ENCODE measurements at places on chromosomes 5 and 9.

GRCh38 chr9:109052416-109052815 lies 39.1 kb upstream of the CTNNAL1 start:
- no peak for DNase-seq

- DNase-seq, result no peak
Observed at GRCh38 chr5:112533362-112533761, 114.3 kb upstream of the EPB41L4A start.

DNA sequence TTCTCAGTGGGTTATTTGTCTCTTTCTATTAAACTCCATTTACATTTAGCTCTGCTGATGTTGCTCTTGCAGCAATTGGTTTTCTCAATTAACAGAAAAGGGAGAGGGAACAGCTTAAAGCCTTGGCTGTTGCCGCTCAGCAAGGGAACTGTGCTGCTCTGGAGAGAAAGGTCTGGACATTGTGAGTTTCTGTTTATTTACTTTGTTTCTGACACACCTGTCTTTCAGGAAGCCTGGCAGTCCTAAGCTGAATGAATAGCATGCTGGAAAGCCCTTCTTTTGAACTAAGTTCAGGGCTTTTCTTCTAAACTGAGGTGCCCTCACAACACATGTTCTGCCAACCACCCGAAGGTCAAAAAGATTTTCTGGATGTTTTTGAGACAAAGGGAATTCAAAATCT lies 491.9 kb downstream of the PDE4D start:
- no peak for DNase-seq

DNA sequence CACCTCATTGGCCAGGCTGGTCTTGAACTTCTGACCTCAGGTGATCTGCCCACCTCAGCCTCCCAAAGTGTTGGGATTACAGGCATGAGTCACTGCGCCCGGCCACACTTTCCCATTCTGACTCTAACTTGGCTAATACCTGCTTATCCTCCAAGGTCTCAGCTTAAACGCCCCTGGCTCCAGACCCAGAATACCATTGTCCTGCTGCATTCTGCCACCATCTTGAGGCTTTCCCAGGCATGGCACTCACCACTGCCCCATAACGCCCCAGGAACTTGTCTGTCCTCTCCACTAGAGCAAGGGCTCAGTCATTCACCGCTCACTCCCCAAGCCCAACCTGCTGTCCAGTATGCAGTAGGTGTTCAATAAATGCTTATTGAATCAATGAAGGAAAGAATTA lies 39.8 kb downstream of the CAMK2A start:
- DNase-seq, result no peak

DNA sequence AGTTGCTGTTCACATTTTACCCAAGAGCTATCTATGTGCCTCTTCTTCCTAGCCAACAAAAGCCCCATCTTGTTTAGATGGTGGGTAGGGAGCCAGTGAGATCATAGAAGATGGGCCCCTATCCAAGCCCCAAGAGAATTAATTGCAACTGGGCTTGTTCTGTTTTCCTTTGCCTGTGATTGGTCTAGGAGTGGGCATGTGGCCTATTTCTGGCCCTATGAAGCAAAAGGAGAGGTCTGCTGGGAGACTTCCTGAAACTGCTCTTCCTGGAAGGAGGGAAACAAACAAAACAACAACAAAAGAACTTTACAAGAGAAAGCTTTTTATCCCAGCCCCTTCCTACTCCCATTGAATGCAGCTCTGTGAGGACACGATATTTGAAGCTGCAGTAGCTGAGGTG lies 32.5 kb upstream of the ALDOB start:
- DNase-seq, result no peak

DNA sequence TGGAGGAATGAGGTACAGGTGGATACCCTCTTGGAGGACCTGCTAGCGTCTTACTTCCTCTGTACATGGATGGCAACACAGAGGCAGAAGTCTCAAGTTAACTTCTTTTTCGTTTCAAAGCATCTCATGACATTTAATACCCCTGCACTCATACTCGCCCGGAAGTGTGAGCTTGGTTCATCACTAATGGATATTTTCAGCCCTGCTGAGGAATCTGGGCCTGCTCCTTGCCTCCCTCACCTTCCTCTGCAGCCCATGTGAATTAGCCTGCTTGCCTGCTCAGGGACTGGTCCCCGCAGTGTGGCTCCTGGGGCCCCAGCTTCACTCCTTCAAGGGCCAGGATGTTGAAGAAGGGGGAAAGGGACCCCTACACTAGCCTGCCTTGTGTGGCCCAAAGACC lies 34.1 kb downstream of the GADD45G start:
- no peak for DNase-seq

All from NCI-H1436 (cell line).